CD4-positive, alpha-beta T cell treated with Interleukin-6 for 4 hours (primary cell): ENCODE measurements at places on chromosomes 16 and 17.
A peak's percentile ranks its signal among the peaks of the same experiment; 100 is the strongest.

DNA sequence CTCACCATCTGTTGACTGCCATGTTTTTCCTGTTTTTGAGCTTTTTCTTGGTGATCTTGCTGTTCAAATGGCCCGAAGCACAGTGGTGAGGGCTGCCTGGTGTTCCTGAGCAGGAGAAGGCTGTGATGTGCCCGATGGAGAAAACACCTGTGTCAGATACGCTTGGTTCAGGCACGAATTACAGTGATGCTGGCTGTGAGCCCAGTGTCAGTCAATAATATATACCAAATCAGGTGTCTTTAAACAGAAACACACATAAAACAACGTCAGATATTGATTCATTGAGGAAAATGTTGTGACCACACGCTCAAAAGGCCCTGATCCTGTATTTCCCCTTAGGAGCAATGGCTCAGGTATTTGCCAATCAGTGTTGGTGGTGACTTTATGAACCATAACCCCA is 111.7 kb downstream of the SDR42E1 start:
- no peak for DNase-seq

DNA sequence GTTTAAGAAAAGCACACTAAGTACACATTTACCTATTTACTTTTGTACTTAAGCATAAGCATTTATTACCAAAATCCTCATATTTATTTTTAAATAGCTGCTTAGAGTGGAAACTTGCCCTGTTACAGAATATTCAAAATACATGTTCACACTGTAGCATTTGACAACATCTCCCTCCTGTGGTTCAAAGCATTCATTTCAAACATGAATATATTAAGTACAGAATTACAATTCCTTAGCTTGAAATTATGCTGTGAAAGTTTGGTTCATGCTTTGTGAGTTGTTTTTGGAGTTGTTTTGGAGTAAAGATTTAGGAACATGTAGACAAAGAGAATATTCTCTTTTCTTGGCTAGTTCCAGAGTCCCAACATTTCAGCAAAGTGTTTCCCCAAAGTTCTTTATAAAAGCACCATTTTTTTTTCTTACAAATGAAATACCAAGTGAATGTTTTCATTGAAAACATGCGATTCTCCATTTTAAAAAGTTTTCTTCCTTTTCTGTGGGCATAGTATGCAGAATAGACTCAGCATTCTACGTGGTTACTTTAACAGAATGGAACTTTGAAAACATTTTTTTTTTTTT is 33.2 kb downstream of the TUBD1 start:
- DNase-seq: no peak

DNA sequence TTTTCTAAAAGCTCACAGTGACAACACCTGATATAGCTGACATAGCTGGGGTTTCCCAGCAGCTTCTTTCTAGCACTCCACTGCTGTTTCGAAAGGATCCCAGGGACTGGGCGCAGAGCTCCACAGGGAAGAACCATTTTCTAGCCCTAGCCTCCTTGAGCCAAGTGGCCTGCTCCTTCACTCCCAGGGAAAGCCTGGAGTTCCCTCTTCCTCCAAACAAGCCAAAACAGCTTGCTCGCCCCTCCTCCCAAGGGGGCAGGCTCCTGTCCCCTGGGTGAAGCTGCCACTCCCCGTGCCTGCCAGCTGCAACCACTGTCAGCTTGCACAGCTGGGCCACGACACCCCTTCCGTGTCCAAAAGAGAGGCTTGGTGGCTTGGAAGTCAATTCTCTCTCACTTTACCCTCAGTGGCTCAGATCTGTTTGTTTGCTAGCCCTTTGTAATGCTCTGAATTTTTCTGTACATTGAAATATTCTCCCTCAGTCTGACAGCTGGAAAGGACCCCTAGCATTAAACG is 59.8 kb downstream of the CYTH1 start:
- DNase-seq: peak; percentile 36

DNA sequence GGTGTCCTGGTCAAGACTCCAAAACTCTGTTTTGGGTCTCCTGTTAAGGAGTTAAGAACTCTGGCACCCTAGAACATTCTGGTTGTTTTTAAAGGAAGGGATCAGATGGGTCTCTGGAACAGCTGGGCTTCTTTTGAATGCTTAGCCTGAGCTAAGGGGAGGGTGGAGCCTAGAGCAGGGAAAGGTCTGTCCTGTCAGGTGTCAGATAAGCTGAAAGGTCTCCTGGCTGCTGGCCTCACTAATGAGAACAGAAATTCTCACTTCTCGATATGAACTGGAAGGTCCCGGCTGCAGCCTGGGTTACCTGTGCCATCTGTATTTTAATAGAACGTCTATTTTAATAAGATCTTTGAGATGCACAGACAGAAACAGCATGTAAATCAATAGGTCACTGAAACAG is 69.0 kb downstream of the RAP1GAP2 start:
- DNase-seq: no peak

GRCh38 chr17:56819431-56820145 is 14.1 kb downstream of the C17orf67 start:
- DNase-seq: peak; percentile 76

GRCh38 chr16:87701078-87701460 is 64.7 kb downstream of the KLHDC4 start:
- no peak for DNase-seq
